Calu3 (cell line): ENCODE measurements at places on chromosomes 3 and 15. TPM values are rescaled to one million over a fixed set of nuclear protein-coding genes. Genes with fewer than 3 reads are reported as not detected.

Gene DAZL
- not detected in 2 replicates for total RNA-seq

Gene EXD1
- total RNA-seq: not detected in 2 replicates

- no peak for DNase-seq
Observed at GRCh38 chr3:109072194-109072593, 45.7 kb downstream of the MORC1 start.

DNA sequence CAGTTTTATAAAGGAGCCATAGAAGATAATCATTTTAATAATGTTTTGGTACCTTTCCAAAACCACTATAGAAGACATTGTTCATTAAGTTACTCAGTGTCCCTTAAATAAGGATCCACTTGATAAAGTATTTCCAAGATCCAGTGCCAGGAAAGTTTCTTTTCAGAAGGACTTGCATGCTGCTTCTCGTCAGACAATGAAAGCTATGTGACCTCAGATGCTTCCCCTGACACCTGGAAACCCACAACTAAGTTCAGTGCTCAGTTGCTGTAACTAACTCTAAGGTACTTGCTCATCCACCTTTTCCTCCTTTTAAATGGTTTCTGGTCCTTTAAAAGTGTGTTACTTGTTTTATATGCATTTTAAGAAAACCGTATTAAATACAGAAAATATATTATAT is 7.3 kb downstream of the SSR3 start:
- no peak for DNase-seq

DNA sequence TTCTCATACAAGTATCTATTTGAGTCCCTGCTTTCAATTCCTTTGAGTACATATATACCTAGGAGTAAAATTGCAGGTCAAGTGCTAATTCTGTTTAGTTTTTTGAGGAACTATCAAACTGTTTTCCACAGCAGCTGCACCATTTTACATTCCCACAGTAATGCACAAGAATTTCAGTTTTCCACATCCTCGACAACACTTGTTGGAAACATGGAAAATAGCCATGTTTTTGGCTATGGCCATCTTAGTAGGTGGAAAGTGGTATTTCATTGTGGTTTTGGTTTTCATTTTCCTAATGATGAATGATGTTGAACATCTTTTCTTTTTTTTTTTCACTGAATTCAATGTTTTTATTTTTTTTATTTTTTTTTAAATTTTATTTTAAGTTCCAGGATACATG is 44.4 kb upstream of the TNFAIP8L3 start:
- DNase-seq: no peak

DNA sequence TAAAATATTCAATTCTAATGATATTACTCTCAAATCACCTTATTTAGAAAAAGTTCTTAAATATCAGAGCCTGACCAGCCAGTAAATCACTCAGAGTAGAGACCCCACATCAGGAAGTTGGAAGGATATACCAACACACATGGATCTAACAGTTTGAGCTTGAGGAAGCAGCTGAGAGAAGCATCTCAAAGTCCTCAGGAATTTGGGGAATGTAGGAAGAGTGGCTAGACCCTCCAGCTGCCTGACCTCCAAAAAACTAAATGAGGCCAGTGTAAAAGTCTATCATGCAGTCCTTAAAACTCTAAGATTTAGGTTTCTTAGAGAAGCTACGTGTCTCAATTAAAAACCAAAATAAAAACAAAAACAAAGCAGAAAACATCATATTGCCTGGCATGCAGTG is 55.4 kb downstream of the SETD2 start:
- no peak for DNase-seq

DNA sequence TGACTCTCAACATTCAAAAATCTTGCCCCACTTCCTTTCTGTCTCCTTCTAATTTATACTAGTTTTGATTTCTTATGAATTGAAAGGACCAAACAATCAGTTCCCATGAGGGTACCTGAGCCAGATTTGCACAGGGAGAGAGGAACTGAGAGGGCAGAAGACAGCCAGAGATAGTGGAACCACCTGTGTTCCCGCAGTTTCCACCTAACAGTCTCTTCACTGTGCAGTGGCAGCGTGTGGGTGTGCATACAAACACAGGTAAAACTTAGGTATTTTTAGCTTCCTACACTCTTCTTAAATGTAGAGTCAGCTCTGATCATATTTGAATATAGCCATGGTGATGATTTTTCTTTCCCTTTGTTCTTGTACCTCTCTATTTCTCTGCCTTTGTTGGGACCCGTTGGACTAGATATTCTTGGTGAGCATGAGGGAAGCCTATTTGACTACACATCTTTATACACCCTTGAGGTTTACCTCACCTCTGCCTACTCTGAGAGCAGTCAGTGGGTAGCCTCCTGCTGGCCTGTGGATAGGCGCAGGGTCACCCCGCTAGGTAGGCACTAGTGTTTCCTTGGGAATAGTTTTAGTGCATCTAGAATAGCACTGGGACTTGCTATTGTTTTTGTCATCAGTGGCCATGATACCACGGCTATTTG is 58.8 kb downstream of the MAP3K13 start:
- DNase-seq: no peak

DNA sequence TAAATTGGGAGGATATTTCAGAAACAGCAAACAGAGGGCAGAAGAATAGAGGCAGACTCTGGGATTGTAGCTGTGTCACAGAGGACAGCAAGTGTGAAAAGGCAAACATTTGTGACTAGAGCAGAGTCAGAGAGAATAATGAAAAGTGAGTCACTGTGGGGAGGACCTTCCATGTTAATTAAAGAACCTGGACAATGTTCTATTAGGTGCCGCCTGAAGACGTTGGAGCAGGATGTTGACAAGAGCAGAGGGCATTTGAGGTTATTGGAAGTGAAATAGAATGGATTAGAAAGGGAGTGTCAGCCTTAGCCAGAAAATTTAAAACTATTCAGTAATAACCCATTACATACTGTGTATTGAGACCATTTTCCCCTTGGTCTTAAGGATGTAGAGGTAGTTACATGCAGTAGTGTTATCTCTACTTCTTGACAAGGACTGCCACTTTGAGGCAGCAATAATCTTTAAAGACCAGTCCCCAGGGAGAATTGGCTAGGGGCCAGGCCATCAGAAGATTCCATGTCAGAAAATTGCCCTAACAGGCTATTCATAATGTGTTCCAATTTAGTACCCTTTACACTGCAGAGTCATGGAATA is 5.8 kb downstream of the ACKR2 start:
- no peak for DNase-seq

- DNase-seq: no peak
Observed at GRCh38 chr15:101105059-101105891, 146.6 kb downstream of the CHSY1 start.

DNA sequence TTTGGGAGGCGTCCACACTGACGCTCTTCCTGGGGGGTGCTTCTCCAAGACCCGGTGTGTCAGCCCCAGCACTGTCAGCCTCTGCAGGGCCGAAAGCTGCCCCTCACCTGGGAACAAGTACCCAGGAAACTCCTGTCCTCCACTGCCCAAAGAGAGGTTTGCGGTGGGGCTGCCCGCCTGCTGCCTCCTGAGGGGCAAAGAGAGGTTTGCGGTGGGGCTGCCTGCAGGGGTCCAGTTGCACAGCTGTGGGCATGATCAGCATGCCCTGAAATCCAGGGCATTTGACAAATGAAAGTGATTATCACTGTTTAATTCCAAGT is 15.1 kb upstream of the SNRPA1 start:
- no peak for DNase-seq

- DNase-seq: no peak
Observed at GRCh38 chr15:65102912-65103311, 12.1 kb downstream of the UBAP1L start.

DNA sequence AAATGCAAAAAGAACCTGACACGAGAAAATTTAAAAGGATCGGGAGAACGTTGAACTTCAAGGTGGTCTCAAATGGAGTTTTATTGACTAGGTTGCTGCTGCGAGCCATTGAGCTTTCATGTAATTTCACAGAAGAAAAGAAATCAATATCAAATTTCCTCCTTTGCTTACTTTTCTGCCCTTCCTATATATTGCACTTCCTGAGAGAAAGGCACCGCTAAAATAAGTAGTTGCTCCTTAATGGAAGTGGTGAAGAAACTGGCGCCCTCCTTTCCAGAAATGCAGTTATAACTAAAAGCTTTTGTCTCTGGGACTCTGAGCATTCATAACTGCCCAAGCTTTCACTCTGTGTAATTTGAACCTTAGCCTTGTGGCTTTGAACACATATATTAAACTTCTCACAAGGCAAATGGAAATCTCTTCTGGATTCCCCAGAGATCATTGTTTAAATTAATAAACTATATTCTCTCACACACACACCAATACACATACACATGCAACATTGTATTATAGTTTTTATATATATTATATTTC is 13.4 kb downstream of the EID1 start:
- no peak for DNase-seq
